ENCODE measurements at places on chromosomes 11 and 22. TPM values are rescaled to one million over a fixed set of nuclear protein-coding genes. Genes with fewer than 3 reads are reported as not detected.
A peak's percentile ranks its signal among the peaks of the same experiment; 100 is the strongest.

Gene TOM1
- total RNA-seq: 66.5 TPM

Gene CLMP
- 155 TPM for total RNA-seq

Gene FAM181B
- total RNA-seq: 1.4 TPM

GRCh38 chr22:47558828-47559700, 796.6 kb downstream of the TBC1D22A start:
- no peak for DNase-seq

- DNase-seq: no peak
Observed at GRCh38 chr11:120564573-120565311, 53.2 kb downstream of the GRIK4 start.

DNA sequence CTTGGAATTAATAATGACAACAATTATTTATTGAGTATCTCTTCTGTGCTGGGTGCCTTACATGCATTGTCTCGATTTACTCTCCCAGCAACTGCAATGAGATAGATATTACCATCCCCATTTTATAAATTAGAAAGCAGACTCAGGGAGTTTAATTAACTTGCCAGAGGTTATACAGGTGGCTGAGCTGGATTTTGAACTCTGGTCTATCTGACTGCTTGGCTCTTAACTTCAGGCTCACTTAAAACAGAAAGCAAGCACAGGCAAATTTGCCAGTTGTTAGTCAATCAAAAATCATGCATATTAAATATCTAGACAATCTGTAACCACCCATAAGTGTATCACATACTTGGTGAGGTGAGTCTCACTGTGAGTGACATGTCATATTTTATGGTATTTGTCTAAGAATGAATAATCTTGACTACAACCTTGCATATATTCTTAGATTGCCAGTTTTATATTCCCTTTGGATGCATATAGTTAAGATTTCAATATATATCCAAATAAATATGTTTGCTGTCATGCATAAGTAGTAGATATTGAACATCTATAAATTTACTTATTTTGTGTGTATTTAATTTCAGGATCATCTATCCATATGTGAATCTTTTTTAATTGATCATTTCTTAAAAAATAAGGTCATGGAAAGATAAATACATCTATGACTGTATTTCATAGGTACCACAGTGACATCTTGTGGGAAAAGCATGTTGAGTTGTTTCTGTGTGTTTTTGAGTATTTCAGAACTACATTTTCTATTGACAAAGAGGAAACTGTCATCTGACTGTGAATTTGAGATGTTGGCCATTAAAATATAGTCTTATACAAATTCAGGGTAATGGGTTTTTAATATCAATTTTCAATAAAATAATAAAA, 112.0 kb upstream of the ARHGAP42 start:
- DNase-seq: no peak

- no peak for DNase-seq
Observed at GRCh38 chr22:21100149-21101032, 54.6 kb downstream of the LRRC74B start.

DNA sequence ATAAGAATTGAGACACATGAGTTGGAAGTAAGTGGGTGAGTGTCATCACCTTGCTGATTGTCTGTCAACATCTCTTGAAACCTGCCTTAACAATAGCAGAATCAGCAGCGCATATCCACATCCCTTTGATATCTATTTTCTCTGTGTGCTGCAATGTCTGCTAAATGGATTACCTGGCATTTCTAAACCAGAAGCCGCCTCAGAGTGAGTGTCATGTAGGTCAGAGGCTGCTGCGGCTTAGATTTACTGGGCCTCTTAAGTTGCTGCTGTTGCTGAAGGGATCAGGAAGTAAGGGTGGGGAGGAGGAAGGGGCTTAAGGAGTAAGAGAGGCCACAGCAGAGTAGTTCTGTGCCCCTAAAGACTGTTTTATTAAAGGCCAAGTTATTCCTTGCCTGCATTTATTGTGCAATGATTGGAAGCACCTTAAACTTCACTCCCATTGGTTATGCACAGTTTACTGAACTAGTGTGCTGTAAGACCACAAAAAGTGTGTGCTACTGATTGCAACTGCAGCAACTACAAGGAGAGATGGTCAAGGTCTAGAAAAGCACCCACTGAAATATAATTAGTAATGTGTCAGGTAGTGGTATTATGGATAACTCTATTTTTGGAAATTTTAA, 29.8 kb upstream of the TMEM41B start:
- DNase-seq: no peak

DNA sequence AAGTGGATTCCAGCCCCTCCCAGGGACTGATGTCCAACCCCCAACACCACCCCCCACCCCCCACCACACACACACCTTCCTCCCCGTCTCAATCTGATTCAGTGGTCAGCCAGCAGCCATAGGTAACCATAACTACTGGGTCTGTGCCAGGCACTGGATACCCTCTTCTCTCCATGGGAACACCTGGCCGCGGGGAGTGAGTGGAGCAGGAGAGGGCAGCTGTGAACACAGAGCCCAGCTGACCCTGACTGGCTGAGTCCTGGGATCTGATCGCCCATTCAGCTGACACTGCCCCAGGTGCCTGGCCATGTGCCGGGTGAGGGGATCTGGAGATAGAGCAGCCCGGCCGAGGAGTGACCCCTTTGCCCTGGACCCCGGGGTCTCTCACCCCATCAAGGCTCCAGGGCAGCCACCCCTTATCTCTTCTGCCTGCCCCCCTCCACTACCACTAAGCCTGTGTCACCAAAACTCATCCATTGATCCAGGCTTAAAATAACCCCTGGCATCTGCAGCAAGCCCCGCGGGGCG, 2.6 kb upstream of the SHISA8 start:
- DNase-seq: no peak

DNA sequence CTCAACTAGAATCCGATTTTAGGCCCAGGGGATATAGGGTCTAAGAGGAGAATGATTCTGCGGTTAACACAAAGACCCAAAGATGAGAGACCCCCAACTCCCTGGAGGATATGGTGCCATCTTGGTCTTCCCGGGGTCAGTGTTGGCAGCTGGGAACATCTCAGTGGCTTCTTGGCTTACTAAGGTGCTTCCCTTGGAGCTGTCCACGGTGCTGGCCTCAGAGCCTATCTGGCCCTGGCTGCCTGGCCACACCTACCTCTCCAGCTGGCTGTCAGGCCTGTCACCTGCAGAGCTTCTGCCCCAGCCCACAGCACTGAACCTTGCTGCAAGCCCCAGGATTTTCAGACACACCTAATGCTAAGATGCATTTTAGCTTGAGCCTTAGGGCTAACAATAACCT, 70.7 kb upstream of the THY1 start:
- no peak for DNase-seq

GRCh38 chr11:76629853-76630599, 40.5 kb downstream of the LRRC32 start:
- DNase-seq: peak; percentile 89

DNA sequence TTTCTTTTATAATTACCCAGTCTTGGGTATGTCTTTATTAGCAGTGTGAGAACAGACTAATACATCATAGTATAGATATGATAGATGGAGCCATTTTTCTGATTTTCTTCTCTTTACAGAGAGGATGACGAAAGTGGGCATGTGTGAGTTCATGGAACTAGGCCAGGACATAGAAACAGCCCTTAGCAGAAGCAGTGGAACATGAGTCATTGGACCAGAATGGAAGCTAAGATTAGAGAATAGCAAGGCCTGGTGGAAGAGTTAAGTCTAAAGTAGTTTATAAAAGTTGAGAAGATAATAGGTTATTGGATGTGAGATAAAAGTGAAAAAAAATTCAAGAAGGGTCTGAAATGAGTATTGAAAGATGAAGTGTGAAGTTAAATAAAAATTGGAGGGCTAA, 97.0 kb upstream of the MPPED2 start:
- no peak for DNase-seq

- DNase-seq: peak; percentile 60
Observed at GRCh38 chr11:120516461-120517389, 5.2 kb downstream of the GRIK4 start.

Measured in sigmoid colon (tissue), 7 donors.